ENCODE measurements at places on chromosomes 12 and 14.

DNA sequence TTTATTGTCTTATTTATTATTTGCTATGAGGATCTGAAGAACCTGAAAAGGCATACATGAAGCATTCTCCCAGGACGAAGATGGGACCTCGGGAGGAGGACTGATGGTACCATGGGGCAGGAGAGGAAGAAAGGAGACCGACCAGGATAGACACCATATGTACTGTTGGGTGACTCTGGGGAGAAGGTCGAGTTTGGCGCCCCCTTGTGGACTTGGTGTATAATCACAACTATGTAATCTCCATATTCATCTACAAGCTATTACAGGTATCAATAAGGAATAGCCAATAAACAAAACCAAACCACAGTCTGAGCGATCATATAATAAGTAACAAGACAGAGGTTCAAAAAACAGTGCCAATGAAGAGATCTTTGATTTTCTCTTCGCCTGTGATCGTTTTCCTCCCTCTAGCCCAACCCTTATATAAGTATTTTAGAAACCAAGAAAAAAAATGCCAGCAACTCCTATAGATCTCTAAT is 139.1 kb downstream of the SPTSSA start:
- peak; percentile 62 for DNase-seq

DNA sequence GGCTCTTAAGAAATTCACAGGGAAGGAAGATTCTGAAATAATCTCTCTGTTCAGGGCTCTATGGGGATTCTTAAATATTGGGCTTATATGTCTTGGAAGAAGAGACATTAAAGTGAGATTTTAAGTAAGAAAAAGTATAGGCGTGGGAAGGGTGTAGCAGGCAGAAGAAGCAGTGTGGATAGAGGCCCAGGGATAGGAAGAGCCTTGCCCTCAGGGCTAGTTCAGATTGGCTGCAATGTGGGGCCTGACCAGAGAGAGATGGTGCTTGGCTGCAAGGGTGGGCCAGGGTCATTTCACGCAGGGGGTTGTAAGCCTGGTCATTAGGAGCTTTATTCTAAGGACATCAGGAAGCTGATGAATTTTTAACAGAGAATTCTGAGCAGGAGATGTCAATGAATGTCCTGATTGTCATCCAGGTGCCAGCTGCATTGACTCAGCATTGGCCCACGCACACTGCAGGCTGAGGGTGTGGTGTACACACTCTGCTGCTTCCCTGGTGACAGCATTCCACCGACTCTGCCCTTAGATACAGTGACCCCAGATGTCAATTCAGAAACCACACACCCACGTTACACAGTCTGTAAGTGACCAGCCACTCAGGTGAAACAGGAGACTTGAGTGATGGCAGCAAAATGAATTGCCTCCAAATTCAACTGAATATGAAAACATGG is 582.5 kb downstream of the NRXN3 start:
- DNase-seq = no peak

GRCh38 chr14:54713379-54713778 is 146.5 kb downstream of the SAMD4A start:
- DNase-seq = no peak

GRCh38 chr12:57072661-57073060 is 5.9 kb downstream of the NEMP1 start:
- no peak for DNase-seq

GRCh38 chr12:98198261-98198982 is 317.0 kb upstream of the TMPO start:
- DNase-seq = no peak

Data from common myeloid progenitor, CD34-positive (primary cell).